ENCODE measurements at places on chromosomes 7 and 10.
A peak's percentile ranks its signal among the peaks of the same experiment; 100 is the strongest.

DNA sequence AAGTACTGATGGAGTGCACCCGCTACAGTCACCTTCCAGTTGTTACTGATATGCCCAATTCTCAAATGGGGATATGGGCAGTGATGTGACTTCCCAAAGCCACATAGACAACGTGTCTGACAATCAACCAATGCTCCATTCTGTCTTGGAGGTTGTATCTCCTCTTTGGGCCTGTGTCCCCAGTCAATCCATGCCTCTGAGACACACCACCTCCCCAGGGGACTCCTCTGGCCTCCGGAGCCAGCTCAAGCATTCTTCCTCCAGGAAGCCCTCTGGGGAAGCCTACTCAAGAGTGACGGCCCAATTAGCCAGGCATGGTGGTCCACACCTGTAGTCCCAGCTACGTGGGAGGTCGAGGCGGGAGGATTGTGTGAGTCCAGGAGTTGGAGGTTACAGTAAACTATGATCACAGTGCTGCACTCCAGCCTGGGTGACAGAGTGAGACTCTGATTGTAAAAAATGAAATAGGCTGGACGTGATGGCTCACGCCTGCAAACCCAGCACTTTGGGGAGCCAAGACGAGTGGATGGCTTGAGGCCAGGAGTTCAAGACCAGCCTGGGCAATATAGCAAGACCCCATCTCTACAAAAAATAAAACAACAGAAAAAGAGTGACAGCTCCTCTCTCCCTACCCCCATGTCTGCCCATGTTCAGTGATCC, 99.5 kb upstream of the TNRC18 start:
- DNase-seq = peak; percentile 71

DNA sequence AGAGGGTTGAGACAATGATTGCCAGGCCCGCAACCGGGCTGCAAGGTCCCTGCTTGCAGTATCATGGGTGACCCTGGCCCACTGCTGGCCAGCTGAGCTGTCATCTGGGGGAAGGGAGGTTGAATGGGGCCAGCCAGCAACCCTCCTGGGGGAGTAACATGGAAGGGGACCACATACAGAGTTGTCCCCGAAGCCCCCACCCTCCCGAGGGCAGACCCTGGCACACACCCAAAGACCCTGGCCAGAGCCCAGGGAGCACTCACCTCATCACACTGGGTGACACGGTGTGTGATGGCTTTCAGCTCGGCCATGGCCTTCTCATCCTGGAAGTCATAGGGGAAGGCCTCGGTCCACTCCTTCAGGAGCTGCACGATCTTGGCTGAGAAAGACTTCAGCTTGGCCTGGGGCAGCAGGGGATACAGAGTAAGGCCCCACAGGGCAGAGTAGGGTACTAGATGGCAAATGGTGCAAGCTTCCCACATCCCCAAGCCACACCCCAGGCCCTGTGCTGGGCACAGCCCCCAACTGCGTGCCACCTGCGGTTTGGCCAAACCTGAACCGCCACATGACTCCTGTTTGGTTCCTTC, 63.4 kb downstream of the CSGALNACT2 start:
- DNase-seq = no peak

DNA sequence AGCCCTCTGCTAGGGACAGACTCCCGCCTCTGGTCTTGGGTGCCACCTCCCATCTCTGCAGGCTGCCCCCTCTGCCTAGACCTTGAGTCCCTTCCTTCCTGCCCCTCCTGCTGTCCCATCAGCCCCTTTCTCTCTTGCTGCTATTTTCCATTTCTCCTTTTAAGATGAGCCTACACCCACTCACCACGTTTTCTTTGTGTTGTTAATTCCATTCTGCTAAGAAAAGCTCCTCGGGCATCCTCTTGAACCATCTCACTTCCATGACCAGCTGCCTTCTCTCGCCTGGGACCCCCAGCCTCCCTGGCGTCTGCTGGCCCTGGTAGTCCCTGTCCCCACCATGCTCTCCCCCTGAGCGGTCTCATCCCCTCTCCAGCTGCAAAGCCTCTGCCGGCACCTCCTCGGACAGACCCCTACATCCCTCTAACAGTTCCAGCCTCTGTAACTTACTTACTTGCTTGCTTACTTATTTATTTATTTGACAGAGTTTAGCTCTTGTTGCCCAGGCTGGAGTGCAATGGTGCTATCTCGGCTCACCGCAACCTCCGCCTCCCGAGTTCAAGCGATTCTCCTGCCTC, 95.8 kb upstream of the SH2B2 start:
- DNase-seq = no peak

- no peak for DNase-seq
Measured at GRCh38 chr7:65216469-65216868, 157.2 kb upstream of the ZNF92 start.

DNA sequence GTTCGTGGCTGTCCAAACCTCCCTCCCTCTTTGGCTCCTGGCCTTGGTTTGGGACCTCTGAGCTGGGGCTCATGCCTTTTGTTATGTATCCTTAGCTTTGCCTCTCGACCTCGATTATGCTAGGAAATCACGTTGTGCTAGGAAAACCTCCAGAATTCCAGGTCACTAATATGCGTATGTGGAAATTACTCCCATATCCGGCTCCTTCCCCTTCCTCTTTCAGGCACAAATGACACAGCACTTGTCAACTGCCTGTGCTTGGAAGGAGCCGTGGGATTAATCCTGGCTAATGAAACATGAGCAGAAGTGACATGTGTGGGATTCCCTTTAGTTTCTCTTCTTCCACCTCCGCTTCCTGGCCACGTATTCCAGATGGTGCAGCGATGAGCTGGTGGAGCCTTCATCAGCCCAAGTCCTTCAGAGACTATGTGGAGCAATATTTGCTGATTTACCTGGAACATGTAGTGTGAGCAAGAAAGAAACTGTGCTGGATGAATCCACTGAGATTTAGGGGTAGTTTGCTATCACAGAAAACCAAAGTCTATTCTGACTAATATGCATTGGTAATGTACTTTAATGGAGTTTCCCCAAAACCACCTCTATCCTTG, 149.2 kb downstream of the REEP3 start:
- no peak for DNase-seq

DNA sequence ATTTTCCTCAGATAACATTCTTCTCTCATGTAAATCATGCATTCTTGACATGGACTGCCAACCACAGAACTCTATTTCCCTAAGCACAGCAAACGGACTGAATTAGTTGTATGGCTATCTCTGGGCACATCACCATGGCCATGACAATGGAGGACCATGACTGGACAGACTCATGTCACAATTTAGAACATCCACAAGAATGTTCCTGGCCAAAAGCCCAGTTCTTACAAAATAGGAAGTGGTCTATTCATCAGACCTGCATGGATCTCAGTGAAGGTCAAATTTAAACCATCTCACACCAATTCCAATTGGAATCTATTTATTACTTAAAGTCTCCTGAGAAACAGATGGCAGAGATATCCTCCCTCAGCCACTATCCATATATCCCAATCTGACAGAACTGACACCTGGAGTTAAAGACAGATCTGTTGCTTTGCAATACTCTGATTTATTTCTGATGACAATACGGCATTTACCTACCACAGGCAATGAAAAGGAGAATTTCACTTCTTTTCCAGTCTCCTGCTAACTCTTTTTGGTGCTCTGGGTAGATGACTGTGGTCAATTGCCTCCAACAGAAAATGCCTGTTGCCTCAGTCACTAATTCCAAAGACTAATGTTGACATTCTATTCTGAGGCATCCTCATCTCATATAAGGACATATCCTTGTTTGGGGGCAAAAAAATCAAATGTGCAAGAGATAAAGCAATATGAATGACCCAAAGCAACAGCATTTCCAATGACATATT, 254.8 kb downstream of the HTR7 start:
- DNase-seq = no peak

- DNase-seq = no peak
Measured at GRCh38 chr7:18357691-18358090, 137.9 kb upstream of the HDAC9 start.

DNA sequence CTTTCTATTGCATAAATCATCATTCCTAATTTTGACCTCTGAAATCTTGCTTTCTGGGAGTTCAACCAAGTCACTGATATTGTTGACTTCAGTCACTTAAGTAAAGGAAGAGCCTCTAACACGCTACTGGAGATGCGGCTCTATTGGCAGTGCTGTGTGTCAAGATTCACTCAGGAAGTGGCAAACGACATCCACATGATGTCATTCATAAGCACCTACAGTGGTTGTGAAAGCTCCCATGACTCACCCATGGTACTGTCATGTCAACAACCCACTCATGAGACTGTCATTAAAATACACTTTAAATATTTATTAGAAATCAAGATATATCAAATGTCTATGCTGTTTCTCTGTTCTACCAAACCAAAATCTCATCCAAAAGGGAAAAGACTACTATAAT, 52.5 kb upstream of the LHFPL3 start:
- DNase-seq = no peak

GRCh38 chr7:105638334-105638733, 57.0 kb upstream of the EFCAB10 start:
- DNase-seq = no peak
